Mesenteric fat pad (tissue), 1 donor: ENCODE measurements at places on chromosomes 1 and 21. TPM values are rescaled to one million over a fixed set of nuclear protein-coding genes. Genes with fewer than 3 reads are reported as not detected.

DNA sequence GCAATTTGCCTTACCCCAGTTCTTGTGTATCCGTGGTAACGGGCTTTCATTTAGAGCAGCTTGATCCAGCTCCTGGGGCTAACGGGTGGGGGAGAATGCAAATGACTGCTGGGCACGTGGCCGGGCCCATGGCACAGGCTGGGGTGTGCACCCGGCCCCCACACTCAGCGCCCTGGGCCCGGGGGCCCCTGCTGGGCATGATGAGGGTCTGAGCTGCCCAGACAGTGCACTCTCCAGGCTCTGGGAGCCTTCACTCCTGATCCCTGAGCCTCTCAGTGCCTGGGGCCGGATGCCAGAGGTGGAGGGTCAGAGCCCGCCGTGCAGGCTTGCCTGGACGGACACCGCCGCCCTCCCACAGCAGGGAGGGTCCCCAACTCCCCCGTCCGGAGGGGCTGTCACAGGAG, 20.1 kb upstream of the PEX10 start:
- no peak for DNase-seq

GRCh38 chr1:16348414-16349182, 3.7 kb downstream of the FBXO42 start:
- DNase-seq: no peak

- DNase-seq: no peak
Measured at GRCh38 chr1:72007312-72007711, 275.0 kb downstream of the NEGR1 start.

PLA2G2C gene
- total RNA-seq: 0.74 TPM

CELA2B gene
- not detected for total RNA-seq

DNA sequence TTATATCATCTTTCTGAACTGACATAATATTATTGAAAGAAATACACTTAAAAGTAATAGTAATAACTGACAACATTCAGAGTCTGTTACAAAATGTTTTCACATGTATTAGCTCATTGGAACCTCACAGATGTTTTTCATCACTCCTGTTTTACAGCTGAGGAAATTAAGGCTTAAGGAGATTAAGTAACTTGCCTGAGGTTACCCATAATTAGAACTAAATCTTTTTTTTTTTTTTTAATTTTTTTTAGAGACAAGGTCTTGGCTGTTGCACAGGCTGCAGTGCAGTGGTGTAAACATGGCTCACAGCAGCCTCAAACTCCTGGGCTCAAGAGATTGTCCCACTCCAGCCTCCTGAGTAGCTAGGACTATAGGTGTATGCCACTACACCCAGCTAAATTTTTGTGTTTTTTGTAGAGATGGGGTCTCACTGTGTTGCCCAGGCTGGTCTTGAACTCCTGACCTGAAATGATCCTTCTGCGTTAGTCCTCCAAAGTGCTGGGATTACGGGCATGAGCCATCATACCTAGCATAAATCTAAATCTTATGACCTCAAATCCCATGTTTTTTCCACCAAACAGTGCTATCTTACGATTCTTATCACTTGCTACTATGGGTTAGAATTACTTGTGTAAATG, 64.7 kb upstream of the MACF1 start:
- DNase-seq: no peak
